Left kidney (tissue), 8 donors: ENCODE measurements at places on chromosomes 5 and 9.

- DNase-seq, result no peak
These were observed 94.0 kb upstream of the DNAH5 start for GRCh38 chr5:14038341-14038959.

GRCh38 chr5:73170522-73170921 lies 2.5 kb upstream of the TMEM174 start:
- DNase-seq, result no peak

- no peak for DNase-seq
These were observed 73.4 kb upstream of the BOD1 start for GRCh38 chr5:173689737-173690360.

- DNase-seq, result no peak
These were observed 220.7 kb downstream of the DRD1 start for GRCh38 chr5:175223291-175223690.

DNA sequence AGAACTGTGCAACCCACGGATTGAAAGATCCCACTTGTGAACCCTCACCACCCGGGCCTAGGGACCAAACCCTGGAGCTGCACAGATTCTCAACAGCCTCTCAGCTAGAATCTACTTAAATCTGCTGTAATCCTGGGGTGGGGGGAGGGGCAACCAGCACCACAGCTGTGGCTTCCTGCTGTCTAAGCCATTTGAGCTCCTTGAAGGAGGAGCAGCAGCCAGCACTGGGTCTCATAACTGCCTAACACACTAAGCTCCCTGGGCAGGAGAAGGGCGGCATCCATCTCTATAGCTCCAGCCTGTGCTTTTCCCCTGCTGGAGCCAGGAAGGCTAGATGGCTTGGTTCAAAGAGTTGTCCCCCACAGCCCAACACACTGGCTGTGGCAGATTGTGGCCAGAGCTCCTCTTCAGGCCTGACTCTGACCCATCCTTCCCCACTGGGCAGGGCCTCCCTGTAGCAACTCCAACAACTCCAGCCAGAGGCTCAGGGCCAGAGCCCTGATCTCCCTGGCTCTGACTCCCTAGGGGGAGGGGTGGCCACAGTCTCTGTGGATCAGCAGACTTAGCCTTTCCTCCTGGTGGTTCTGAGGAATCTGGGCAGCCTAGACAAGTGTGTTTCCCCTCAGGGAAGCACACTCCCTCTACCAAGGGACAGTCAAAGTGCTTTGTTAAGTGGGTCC lies 72.0 kb upstream of the C9orf72 start:
- no peak for DNase-seq

GRCh38 chr5:142108432-142109330 lies at the start of gene NDFIP1:
Gene NDFIP1, plus strand, starts transcription at chr5:142108779. Its CDS starts 196 bp downstream, at chr5:142108975.
- peak; percentile 78 for DNase-seq

DNA sequence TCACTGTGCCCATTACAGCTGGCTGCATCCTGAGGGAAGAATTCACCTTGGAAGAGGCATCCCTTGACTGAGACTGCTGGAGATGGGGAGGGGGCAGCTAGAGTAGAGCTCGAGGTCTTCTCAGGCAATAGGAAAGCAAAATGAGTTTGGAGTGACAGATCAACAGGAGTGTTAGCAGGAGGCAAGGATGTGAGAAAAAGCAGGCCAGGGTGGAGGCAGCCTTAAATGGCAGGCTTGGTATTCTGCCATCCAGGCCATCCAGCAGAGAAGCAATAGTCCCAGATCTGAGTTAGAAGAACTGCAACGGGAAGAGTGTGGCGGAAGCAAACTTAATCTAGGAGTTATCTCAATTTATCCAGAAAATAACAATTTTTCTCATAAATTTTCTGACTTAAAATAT lies 6.1 kb downstream of the ADAMTS12 start:
- no peak for DNase-seq

DNA sequence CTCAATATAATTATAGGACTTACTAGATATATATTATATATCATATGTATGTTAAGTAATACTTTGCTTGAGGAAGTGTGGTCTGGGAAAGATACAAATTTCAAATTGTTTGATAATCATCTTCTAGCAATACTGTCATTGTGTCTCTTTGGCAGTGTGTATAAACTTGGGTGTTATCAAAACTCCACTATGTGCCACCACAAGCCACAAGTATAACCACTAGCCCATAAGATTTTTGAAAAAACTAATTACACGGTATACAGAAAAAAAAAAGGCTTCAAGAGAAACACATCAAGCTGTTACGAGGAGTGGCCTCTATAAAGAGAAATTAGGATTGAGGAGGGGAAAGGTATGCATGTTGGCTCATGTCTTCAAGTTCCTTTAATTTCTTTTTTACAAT lies 44.7 kb upstream of the PCSK5 start:
- no peak for DNase-seq

- no peak for DNase-seq
These were observed 166.4 kb upstream of the MVB12B start for GRCh38 chr9:126160067-126160853.

DNA sequence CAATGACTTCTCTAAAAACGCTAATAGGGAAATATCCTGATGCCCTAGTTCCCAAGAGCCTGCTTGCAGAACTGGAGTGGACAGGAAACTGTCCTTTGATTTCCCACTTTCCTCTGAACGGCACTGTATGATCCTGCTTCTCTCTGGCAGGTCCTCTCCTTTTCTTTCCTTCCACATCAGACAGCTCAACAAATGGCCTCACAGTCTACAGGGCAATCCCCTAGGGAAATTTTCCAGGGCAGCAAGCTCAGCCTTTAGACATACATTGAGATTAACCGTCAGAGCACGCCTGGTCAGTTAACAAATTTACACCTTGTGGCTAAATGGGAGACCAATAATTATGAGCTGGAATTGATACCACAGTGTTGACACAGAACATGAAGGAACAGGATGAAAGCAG lies 164.9 kb downstream of the SLC24A2 start:
- DNase-seq, result no peak

GRCh38 chr9:116653348-116654058 lies 33.6 kb upstream of the TRIM32 start:
- no peak for DNase-seq

DNA sequence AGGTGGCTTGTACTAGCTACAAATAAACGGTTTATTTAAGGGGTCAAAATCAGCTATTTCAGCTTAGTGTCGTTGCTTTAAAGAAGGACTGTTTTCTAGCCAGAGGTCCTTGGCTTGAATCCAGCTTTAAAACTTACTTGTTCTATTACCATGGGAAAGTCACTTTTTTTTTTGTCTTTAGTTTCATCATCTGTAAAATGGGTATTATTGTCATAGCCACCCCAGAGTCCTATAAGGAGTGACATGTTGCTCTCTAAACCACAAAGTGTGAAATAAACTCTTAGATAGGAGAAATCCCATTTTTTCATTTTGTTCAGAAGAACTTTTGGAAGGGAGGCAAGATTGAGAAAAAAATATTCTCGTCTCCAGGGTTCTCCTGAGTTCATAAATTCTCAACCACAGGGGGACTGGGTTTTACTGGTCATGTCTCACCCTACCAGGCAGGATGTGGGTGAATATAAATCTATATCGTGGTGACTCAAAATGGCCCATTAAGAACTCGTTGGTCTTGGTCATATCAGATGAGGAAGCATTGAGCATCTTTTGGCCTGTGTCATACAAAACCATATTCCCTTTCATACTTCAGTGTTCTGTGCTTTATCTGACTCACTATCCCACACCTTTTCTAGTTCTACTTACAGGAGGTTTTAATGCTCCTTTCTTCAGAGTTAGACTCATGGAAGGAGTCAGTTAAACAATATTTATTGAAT lies 202.7 kb upstream of the NR3C1 start:
- no peak for DNase-seq

DNA sequence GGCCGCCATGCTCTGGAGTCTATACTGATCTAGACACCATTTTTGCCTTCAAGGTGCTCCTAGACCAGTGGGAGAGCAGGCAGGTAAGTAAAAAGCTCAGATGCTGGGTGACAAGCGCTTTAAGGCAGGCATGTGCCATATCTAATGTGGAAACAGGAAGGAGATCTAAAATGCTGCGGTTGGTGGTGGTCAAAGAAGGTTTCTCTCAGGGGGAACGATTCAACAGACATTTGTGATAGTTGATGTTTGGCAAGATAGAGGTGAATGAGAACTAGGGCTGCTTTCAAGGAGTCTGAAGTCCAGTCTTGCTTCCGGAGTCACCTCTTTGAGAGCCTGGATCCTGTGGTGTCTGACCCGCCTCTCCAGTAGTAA lies 146.2 kb upstream of the KLF4 start:
- no peak for DNase-seq
